ENCODE measurements at places on chromosomes 6 and 20.

DNA sequence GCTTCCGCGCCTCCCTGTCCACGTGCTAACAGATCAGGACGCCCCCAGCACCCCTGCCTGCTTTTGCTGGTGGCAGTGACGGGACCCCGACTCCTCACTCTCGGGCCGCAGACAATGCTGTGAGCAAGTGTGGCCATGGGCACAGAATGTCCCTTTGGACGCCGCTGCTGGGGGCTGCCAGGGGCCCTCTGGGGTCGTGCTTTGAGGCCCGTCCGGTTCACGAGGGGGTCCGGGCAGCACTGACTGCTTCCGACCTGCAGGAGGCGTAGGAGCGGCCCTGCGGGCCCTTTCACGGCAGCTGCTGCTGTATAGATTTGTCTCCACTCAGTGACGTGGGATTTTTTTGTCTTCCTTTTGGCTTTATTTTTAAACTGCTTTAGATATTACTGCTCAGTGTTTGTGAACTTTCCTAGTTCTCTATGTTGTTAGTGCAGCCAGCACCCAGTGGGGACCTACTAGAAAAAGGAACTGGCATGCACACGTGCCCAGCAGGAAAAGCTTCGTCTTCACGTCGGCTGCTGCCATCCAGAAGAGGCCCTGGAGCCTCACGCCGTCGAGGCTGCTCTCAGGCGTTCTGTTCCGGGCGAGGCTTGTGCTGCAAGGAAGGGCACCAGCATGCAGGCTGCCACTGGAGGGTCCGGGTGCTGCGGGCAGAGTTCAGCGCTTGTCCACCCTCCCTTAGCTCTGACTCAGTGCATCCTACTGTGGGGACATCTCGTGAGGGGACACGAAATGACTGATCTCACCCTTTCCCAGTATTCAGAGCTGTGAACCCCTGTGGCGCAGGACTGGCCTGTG, 21.7 kb downstream of the UCKL1 start:
- ATAC-seq = no peak

GRCh38 chr20:21049305-21049828, 56.8 kb downstream of the LINC00237 start:
- no peak for ATAC-seq

DNA sequence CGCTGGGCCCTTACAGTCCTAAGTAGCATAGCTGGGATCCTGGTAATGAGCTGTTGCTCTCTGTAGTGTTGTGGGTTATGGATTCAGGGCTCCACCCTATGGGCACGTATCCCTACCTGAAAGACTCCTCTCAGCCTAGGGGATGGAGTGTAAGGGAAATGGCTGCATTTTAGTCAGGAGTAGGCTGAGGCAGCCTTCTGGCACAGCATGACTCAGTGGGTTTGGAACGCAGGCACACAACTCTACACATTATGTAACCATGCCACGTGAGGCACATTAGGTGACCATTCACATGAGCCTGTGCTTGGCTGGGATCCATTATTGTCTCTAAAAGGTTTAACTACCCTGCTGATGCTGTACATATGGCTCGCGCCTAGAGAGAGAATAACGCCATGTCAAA, 27.8 kb downstream of the HDDC2 start:
- peak; percentile 93 for ATAC-seq

DNA sequence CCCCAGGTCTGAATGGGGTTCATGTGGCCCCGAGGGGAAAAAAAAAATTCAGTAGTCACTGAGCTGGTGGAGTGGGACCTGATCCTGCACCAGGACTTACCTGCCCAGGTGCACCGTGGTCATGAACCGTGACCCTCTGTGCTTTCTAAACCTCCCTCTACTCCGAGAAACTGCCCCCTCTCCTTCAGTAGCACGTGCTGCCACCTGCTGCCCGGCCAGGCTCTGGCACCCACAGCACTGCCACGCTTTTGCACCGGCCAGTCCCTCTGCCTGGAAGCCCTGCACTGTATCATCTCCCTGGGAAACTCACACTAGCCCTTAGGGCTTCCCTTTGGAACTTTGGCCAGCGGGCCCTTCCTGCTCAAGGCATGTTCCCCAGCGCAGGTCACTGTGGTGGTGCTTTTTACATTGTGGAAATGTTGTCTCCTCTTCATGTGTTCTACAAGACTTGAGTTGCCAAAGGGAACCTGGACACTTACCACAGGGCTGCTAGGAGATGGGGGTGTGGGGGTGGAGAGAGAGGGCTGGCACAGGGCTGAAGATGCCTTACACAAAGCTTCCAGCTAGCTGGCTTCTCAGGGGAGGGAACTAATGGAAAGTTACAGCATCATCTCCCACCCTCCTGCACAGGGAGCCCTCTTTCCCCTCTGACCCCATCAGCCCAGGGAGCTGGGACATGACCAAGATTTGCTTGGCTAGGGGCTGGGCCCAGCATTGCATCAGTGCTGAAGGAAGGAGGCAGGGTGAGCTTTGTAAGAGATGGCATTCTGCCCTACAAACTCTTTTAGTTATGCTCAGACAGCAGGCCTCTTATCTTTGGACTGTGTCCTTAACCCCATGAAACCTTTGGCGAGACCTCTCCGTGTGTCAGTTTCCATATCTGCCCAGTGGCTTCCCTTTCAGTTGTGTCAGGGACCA, 2.5 kb upstream of the PTPRT start:
- ATAC-seq = no peak

GRCh38 chr6:146938266-146938665, 266.0 kb upstream of the STXBP5 start:
- no peak for ATAC-seq

GRCh38 chr6:84417260-84417659, 189.8 kb upstream of the CEP162 start:
- no peak for ATAC-seq

- no peak for ATAC-seq
Observed at GRCh38 chr6:150636808-150637207, 37.1 kb downstream of the PLEKHG1 start.

Data from esophagus mucosa (tissue), 1 donor.